NCI-H1930 (cell line): ENCODE measurements at places on chromosomes 12 and 14.

GRCh38 chr12:26535826-26536225 is 297.2 kb downstream of the ITPR2 start:
- DNase-seq: no peak

DNA sequence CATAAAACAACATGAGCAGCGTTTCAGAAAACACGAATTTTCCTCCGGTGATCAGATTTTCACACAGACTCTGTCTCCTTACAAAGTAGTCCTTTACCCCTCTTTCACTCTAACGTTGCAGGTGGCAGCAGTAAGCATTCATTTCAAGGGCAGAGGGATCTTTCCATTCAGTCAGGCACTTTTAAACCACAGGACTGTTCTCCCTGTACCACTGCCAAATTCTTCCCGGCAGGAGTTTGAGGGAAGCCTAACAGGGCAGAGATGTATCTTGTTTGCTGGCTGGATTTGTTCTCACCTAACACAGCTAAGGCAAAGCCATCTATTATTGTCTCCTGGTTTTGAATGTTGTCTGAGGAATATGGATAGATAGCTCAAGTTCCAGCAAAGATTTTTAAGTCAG is 1187.3 kb upstream of the SEL1L start:
- no peak for DNase-seq

GRCh38 chr12:8446642-8447547 is 8.9 kb upstream of the CLEC6A start:
- no peak for DNase-seq

- DNase-seq: no peak
Measured at GRCh38 chr12:121797937-121798786, 4.7 kb upstream of the RHOF start.

DNA sequence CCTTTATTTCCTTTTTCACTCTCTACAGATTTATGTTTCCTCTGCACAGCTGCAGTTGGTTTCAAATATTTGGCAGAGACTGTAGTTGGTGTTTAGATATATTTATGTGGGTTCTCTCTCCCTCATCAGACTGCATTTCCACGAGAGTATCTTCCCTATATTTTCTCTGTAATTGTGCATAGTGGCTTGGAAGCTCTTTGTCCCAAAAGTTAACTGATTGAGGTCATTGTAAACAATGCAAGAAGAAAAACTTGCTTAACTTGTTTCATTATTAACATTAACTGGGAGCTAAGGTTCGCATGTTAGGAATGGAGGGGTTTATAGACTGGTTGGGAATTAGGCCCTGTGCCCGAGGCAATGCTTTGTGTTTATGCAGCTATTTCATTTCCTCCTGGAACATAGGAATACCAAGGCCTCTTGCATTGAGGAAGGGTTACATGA is 216.9 kb upstream of the HMGA2 start:
- no peak for DNase-seq

DNA sequence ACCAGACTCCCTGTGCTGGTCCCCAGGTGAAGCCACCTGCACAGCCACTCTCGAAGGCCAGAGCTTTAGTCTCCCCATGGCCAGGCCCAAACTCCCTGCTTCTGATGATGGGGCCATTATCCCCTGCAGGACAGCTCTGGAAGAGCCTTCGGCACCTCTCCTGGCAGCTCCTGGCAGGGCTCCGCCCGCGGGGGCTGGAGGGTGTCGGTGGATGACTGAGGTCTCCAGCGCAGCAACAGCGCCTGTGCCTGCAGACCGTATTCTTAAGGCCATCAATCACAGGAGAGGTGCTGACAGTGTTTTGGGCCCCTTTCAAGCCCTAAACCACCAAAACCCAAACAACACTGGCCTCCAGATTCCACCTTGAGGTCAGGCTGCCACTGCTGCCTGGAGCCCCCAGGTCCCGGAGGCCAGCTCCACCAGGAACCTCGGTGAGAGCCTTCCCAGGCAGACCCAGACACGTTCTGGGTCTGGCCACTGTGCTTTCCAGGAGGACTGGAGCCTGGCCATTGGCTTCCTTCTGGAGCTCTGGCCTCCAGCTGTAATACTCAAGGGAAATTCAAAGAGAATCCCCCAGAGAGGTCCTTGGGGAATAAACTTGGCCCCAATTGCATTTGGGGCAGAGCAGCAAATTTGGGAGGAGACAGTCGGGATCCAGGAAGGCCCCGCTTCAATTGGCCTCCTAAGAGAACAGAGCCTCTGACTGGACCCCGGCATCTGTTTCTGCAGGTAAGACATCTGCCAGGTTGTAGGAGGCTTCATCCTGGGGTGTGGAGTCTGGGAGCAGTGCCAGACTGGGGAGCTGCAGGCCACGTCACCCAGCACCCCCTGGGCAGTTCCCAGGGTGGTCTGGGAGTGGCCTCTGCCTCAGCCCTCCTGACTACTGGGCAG is 210.6 kb upstream of the RTL1 start:
- no peak for DNase-seq

DNA sequence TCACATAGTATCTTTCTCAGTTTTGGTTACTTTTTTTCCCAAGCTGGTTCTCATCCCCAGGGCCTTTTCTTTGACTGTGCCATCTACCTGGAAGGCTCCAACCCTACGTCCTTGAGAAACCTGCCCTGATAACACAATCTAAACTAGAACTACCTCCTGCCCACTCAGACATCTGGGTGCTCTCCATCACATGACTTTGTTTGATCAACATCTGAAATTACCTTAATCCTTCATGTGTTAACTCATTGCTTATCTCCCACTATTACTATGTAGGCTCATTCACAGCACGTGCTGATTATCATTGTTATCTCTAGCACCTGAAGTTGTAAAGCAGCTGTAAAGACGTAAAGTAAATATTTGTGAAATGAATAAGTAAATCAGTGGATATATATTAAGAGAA is 784.0 kb downstream of the TMTC2 start:
- no peak for DNase-seq

DNA sequence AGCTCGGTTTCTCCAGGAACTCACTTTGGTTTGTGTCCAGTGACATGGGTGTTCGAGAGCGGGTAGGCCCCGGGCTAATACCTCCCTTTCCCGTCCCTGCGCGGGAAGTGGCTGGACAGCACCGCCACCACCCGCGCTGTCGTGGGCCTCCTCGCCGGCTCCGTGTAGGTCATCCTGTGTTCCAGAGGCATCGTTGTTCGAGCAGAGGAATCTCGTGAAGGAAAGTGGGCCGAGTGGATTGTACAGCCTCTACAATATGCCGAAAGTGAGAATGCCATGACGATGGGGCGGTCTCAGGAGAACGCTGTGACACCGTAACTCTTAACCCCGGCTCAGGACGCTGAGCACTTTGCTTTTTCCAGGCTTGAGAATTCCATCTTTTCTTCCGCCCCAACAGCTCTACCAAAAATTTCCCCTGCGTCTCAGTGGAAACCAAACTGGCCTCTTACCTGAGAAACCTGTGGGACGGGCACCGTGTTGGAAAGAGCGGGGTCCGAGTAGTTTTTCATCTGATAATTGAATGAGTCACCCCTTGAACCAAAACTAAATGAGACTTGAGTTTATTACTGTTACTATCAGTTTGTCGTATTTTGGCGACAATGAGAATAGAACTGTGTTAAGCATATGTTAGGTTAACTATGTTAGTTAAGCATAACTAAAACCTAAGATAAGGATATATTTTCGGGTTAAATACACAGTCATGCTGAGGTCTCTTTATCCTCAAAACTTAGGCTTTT is 510 bp downstream of the EIF2S1 start:
- no peak for DNase-seq

DNA sequence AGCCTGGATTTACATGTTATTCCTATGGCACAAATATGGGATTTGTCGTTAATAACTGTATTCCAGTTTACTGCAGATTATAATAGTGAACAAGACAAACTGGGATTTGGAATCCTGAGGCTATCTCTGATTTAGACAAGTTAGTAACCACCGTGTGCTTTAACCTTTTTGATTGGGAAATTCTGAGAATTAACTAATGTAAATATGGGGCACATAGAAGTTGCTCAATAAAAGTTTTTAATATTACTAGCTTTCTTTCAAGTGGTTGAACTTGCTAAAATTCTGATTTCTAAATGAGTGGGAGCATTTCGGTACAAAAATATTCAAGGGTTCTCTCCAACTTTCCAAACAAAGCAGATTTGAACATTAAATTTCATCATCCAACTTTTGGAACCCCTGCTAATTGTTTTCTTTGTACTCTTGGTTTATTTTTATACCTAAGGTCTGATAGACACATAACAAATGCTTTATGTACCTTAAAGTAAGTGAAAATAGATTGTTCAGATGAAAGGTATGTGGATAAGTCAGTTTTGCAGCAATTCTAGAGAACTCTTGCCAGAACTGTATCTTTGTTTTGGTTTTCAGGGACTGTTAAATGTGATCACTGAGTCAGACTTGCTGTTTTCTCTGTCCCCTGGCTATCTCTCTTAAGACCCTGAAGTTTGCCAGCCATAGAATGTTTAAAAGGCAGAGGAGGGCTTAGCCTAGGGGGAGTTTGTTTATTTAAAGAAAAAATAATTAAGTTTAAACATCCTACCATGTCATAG is 57.5 kb downstream of the FRS2 start:
- no peak for DNase-seq

- no peak for DNase-seq
Measured at GRCh38 chr12:42525444-42525843, 64.1 kb downstream of the PRICKLE1 start.

GRCh38 chr12:79299447-79300198 is 391.1 kb downstream of the PAWR start:
- no peak for DNase-seq

- DNase-seq: peak; percentile 92
Measured at GRCh38 chr12:45170456-45171042, 45.3 kb upstream of the ANO6 start.

- DNase-seq: no peak
Measured at GRCh38 chr12:666766-667308, 3.6 kb upstream of the NINJ2 start.

- DNase-seq: no peak
Measured at GRCh38 chr12:93784339-93785086, 107.3 kb downstream of the CRADD start.

GRCh38 chr14:33809396-33809981 is 141.4 kb downstream of the EGLN3 start:
- DNase-seq: no peak

DNA sequence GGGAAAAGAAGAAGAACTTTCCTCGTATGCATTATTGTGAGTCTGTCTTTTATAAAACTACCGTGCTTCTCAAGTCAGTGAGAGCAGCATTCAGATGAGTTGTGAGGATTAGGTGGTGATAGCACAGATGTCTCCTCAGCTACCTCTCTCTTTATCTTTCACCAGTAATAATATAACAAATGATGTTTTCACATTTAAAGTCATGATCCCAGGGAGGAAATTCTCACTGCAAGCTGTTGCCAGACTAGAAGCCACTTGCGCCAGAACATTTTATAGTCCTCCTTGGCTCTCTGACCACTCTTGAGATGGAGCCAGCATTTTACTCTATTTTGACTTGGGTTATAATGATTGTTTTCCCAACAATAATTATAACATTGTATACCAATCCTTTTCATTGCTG is 443.1 kb downstream of the AEBP2 start:
- DNase-seq: no peak

GRCh38 chr14:90697577-90698206 is 118.5 kb downstream of the TTC7B start:
- peak; percentile 74 for DNase-seq

- no peak for DNase-seq
Measured at GRCh38 chr12:93219947-93220346, 157.8 kb upstream of the NUDT4 start.

- no peak for DNase-seq
Measured at GRCh38 chr14:85165094-85165493, 364.9 kb upstream of the FLRT2 start.

DNA sequence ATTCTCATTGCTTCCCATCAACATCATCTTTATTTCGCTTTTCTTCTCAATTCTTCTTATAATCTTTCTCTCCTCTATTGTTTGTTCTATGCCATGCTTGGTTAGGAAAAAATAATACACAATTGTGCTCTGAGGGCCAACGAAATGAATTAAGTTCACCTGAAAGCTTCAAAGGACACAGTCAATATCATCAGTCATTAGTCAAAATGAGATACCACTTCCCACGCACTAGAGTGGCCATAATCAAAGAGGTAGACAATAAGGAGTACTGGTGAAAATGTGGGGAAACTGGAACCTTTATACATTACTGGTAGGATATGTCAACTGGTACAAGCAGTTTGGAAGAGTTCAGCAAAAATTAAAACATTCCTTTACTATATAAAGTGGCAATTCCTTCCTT is 91.5 kb downstream of the TMTC1 start:
- DNase-seq: no peak

- no peak for DNase-seq
Measured at GRCh38 chr14:80212023-80212397, 706 bp upstream of the DIO2 start.

- no peak for DNase-seq
Measured at GRCh38 chr12:109228664-109229063, 80.4 kb downstream of the FOXN4 start.

- no peak for DNase-seq
Measured at GRCh38 chr12:85866986-85867776, 6.9 kb upstream of the NTS start.

DNA sequence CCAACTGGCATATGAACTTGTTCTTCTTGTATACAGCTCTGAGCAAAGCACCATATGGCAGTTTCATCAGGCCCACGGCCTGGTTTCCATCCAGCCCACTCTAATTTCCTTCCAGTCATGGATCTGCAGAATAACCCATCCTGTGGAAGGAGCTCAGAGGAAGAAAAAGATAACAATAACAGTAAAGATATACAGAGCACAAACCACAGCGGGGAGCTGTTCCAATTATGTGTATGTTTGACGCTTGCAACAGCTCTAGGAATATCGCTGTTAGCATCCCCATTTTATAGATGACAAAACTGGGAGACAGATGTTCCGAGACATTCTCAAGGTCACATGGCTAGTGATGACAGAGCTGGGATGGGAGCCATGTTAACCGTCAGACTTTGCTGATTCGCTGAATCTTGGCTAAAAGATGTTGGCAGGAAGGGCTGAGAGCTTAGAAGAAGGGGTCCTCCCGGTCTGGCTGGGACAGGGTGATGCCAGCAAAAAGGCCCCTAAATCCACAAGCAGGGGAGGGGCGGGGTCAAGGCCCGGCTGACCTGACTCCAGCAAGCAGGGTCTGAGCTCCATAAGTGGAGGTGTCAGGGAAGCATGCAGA is 34.4 kb upstream of the CIPC start:
- no peak for DNase-seq
